ENCODE measurements at places on chromosomes 7 and 10. TPM values are rescaled to one million over a fixed set of nuclear protein-coding genes. Genes with fewer than 3 reads are reported as not detected.

FRMD4A gene
- total RNA-seq, result 34.4 TPM

CFAP69 gene
- 13.0 TPM for total RNA-seq

MRC1 gene
- total RNA-seq, result 13.8 TPM

ASZ1 gene
- total RNA-seq, result not detected

TMEM229A gene
- total RNA-seq, result not detected

GIMAP8 gene
- 10.4 TPM for total RNA-seq

PPIF gene
- 39.3 TPM for total RNA-seq

SLC16A12 gene
- 3.4 TPM for total RNA-seq

COBL gene
- 37.3 TPM for total RNA-seq

ACBD5 gene
- 25.0 TPM for total RNA-seq

UBE2D1 gene
- 10.4 TPM for total RNA-seq

LOXL4 gene
- 6.9 TPM for total RNA-seq

ELOVL3 gene
- total RNA-seq, result 0.66 TPM

CRHR2 gene
- 0.16 TPM for total RNA-seq

CYP2C19 gene
- 0.32 TPM for total RNA-seq

SLIT1 gene
- total RNA-seq, result 0.44 TPM

CLEC2L gene
- not detected for total RNA-seq

COL1A2 gene
- total RNA-seq, result 94.5 TPM

SPAM1 gene
- not detected for total RNA-seq

CUBN gene
- 1.6 TPM for total RNA-seq

CFAP43 gene
- total RNA-seq, result 0.32 TPM

Data from breast epithelium (tissue), 4 donors.